ENCODE measurements at places on chromosomes 5 and 9.

DNA sequence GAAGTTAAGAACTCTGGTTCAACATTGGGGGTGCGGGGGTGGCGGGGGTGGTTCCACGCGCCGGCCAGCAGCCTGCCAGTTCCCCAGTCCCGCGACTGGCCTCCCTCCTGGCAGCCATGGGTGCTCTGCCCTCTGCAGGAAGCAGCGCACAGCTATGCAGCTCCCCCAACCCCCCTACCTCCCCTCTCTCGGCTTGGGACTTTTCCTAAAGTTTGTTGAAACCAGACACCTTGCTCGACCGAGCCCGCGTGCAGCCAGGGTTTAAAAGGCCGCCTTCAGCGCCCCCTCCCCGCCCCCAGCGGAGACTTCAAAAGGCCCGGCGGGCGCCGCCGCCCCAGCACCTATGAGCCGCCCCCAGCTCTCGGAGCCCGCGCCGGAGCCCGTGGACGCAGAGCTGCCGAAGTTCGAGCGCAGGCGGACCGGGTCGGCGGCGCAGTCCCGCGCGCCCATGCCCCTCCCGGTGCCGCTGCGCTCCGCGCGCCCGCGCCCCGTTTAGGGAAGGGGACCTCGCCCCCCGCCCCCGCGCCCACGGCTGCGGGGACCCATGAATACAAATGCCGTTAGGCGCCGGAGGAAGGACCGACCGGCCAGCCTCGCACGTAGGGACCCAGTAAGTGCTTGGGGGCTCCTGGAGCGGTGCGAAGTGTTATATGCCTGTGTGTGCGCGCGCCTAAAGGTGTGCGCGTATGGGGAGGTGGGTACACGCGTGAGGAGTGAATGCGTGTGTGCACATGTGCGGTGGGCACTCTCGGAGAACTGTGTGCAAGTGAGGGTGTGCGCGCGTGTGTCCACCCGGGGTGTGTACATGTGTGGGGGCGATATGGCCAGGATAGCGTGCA, 1.4 kb upstream of the COL27A1 start:
- no peak for DNase-seq

DNA sequence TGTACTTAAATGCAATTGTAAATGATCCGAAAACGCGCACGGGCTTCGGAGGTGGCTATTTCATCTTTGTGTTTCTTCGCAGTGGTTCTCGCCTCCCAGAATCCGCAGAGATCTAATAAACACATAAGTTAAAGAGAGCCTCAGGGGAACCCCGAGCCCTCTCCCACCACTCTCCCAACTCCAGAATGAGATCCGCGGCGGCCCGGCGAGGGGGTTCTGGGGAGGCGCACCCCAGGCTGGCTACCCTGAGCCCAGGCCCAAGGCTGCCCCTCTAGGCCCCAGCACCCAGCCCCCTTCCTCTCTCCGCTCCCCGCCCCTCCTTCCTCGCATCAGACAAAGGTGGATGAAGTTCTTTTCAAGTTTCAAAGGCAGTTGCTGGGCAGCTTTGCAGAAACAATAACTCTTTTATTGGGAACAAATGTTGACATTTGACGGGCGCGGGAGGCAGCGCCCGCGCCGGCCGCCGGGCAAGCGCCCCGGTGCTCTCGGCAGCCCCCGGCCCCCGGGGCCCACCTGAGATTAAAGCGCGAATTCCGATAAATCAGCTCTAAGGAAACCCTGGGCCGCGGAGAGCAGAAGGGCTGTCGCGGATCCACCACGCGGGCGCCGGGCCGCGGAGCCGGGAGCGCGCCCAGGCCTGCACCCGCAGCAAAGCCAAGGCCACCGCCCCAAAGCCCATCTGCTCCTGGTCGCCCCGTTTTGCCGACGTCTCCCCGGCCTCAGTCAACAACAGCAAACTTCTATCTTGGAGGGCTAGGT, 8.4 kb downstream of the IRX2 start:
- no peak for DNase-seq

DNA sequence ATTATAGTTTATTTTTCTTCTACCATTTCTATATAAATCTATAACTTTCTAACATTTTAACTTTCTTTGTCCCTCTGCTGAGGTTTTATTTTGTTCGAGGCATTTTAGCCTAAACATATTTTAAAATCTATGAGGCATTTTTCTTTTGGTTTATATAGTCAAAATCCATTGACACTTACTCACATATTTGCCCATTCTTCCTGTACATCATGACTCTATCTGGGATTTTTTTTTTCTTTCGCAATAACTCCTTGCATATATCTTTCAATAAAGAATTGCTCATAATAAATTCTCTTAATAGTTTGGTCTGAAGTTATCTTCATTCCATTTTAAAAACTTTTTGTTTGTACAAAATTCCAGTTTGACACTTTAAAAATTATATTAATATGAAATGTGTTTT, 632.3 kb downstream of the TLE4 start:
- no peak for DNase-seq

GRCh38 chr9:73806876-73807275, 655.2 kb downstream of the ANXA1 start:
- no peak for DNase-seq

GRCh38 chr9:107667231-107668070, 177.9 kb upstream of the KLF4 start:
- DNase-seq: no peak

- no peak for DNase-seq
Observed at GRCh38 chr9:134605351-134605965, 36.1 kb upstream of the COL5A1 start.

GRCh38 chr5:73319036-73319435, 129.5 kb downstream of the FOXD1 start:
- no peak for DNase-seq

DNA sequence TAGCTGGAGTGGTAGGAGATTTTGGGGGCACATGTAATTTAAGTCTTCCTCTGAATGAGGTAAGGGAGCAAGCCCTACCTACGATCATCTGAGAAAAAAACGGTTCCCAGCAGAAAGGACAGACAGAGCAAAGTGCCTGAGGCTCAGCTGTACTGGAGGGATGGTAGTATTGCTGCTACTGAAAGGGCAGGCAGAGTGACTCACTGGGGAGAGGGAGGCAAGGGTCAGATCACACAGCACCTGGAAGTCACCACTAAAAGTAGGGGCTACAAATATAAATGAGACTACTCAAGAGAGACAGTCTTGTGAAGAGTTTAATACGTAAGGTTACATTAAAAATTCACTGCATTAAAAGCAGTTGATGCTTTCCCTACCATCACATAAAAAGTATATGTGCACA, 75.9 kb downstream of the NFIB start:
- DNase-seq: no peak

- DNase-seq: no peak
Observed at GRCh38 chr9:137965177-137965795, 87.7 kb downstream of the CACNA1B start.

- DNase-seq: no peak
Observed at GRCh38 chr9:88307136-88307535, 81.1 kb upstream of the SPIN1 start.

- no peak for DNase-seq
Observed at GRCh38 chr5:173574983-173575382, 41.5 kb downstream of the BOD1 start.

- peak; percentile 24 for DNase-seq
Observed at GRCh38 chr5:36374266-36374862, 72.7 kb upstream of the RANBP3L start.

- DNase-seq: no peak
Observed at GRCh38 chr5:107376546-107377276, 294.0 kb downstream of the EFNA5 start.

DNA sequence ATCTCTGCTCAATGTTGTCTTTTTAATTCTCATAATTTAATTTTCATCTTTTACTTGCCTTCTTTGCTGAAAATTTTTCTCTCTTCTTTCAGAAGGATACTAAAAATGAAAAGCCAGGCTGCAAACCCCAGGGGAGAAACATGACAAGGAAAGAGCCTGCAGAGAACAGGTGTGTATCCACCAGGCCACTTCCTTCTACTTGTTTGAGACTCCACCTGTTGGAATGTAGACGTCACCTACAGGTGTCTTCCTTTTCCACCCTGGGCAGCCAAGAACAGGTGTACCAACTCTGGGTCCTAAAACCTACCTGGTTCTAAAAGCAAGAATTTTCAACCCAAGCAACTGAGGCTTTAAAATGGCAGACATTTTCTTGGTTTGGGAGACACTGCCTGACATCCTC, 166.8 kb downstream of the ATP10B start:
- DNase-seq: no peak

GRCh38 chr9:127137640-127138360, 15.4 kb upstream of the ANGPTL2 start:
- no peak for DNase-seq

- no peak for DNase-seq
Observed at GRCh38 chr5:141196363-141196762, 3.1 kb upstream of the PCDHB11 start.

- DNase-seq: no peak
Observed at GRCh38 chr5:56426693-56427092, 193.6 kb upstream of the ANKRD55 start.

DNA sequence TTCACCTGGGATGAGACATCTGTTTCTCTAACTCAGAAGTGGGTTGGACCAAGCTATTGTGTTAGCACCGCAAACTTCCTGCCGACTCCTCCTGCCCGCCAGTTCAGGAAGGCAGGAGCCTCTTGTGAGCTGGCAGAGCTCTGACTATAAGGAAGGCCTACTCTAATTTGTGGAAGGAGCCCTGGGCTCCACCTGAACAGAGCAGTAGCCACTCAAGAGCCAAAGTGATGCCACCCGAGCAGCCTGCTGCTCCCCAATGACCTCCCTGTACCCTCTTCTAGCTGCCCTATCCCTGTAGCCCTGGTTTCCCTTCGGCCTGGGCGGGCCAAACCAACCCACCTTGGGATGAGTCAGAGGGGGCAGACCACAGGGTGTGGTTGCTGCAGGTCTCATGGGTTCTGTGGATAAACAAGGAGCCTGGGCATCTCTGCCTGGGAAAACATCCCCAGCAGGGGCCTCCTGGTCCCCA, 81.6 kb downstream of the PSD2 start:
- DNase-seq: no peak

DNA sequence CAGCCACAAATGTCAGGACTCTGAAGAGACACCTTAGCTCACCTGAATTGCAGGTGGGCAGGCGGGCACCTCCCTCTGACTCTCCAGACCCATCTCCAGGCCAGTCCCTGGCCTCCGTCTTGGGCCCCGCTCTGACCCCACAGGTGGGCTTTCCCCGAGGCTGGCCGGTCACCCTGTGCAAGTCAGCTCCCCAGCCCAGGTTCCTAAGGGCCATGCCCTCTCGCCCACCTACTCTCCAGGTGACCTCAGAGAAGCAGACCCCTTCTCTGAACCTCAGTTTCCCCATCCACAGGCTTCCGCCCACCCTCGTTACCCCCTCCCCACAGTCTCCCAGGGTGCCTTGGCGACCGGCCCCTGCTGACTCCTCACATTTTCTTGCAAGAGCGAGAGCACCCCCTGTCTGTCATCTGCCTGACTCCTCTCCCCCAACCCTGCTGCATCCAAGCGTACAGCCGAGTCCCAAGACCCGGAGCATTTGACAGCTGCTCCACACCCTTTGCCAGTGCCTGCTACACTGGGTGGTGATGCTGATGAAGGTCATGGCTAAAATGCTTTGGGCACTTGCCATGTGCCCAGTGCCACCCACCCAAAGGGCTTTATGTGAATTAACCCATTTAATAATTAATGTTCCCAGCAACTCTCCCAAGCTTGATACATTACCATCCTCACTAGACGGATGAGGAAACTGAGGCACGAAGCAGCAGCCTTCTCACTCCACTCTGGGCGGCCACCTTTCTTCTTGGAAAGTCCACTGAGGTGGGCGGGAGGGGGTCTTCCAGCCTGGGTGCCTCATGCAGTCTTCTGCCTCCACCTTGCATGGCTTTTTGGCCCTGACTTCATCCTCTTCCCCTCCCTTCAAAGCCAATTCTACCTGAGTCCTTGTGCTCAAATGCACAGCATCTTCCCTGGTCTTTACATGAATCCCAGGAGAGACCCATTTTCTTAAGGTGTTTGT, 51.1 kb upstream of the ORM1 start:
- DNase-seq: peak; percentile 60

DNA sequence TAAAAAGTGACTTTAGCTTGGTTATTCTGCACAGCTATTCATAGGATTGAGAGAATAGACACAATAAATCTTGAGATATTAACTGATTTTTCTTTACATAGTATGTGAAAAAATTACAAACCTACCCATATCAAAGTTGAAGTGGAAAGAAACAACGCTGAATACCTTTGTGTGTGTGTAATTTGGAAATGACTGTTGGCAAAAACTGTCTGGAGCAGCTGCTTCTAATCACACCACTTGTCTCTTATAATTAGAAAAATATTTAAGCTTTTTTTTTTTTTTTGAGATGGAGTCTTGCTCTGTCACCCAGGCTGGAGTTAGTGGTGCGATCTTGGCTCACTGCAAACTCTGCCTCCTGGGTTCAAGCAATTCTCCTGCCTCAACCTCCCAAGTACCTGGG, 110.8 kb upstream of the POC5 start:
- DNase-seq: no peak

- DNase-seq: no peak
Observed at GRCh38 chr5:144463481-144464223, 293.0 kb downstream of the KCTD16 start.

- DNase-seq: peak; percentile 18
Observed at GRCh38 chr5:160744268-160745101, 107.5 kb downstream of the ATP10B start.

- no peak for DNase-seq
Observed at GRCh38 chr9:112149211-112149610, 25.9 kb downstream of the SUSD1 start.

DNA sequence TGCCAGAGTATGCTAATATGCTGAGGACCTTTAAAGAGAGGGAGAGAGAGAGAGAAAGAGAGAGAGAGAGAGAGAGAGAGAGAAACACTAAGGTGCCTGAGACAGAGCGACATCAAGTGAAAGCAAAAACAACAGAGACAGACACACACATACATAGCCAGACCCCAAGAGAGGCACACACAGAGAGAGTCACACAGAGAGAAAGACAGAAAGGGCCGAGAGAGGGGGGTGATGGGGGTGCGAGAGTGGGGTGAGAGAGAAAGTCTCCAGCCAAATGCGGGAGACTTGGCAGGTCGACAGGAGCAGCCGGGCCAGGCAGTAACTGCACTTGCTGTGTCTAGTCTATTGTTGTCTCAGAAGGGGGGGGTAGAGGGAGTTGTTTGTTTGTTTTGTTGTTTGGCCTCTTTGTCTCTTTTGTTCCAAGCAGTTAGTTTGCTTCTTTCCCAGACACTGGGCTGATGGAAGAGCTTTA, 30.1 kb upstream of the NFIB start:
- peak; percentile 98 for DNase-seq

GRCh38 chr9:8679371-8679822, 879.8 kb upstream of the DMAC1 start:
- DNase-seq: peak; percentile 93

GRCh38 chr5:32678472-32678871, 32.6 kb upstream of the NPR3 start:
- no peak for DNase-seq
